ENCODE measurements at places on chromosomes 6 and 20.

DNA sequence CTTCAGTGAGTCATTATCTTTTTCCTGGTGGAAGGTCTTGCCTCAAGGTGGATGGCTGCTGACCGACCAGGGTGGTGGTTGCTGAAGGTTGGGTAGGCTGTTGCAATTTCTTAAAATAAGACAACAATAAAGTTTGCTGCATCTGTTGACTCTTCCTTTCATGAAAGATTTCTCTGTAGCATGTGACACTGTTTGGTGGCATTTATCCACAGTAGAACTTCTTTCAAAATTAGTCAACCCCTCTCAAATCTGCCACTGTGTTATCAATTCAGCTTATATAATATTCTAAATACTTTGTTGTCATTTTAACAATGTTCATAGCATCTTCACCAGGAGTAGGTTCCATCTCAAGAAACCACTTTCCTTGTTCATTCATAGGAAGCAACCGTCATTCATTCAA is 66.8 kb upstream of the ATXN1 start:
- no peaks in the 10 kb centered on the region for H3K36me3 ChIP-seq
- no peak for DNase-seq
- H3K4me1 ChIP-seq, result peaks cover 2% of the 10 kb centered on the region
- no peak overlapping the region for H3K4me3 ChIP-seq
- peaks cover 33% of the 10 kb centered on the region for H3K27me3 ChIP-seq
- no peak overlapping the region for H3K27ac ChIP-seq

GRCh38 chr20:19858466-19859371 is 100.7 kb downstream of the RIN2 start:
- peaks cover 2% of the 10 kb centered on the region for H3K36me3 ChIP-seq
- no peak overlapping the region for H3K4me3 ChIP-seq
- no peaks in the 10 kb centered on the region for H3K27me3 ChIP-seq
- H3K4me1 ChIP-seq, result no peaks in the 10 kb centered on the region

DNA sequence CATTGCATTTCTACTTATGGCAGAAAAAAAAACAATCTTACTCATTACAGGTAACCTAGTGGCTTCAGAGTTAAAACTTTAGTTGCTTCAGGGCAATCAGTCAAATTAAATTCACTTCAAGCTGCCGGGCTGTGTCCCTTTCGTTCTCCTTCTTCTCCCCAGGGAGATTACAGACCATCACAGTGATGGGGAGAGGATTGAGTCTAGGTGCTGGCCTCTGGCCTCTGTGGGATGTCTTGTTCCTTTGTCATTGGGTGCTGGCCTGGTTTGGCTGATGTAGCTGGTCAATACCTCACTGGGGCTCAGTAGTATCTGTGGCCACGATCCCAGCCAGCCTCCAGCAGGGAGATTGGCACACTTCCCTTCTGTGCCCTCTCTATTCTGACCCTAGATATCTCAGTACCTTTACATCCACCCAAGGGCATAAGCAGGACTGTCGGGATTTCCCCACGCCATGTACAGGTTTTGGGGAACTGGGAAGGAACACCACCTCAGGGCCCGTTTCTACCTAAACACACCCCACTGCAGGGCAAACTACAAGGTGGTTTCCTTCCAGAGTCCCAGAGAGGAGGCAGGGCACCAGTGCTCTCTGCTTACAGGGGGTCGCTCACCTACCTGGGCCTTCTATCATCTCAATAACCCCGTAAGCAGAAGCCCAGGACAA is 15.4 kb downstream of the FYN start:
- H3K27ac ChIP-seq, result peak overlapping the region; percentile 88
- H3K4me3 ChIP-seq, result peak overlapping the region; percentile 66
- no peak for DNase-seq

DNA sequence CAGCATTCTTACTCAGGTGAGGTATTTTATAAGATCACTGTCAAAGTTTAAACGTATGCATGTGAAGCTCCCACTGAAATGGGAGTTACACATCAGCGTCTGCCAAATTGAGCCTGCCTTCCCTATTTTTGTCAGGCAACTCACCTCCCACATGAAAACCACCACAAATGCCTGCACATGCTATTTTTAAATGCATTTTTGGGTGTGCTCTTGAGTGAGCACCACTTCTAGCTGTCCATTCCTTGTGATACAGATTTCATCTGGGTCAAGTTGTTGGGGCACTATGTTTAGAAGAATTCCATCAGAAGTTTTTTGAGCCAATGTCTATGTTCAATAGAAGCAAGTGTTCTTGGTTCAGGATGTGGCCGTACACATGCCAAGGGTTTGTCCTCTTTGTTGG is 71.7 kb upstream of the RIPPLY2 start:
- H3K27ac ChIP-seq, result no peak overlapping the region
- no peak overlapping the region for H3K4me3 ChIP-seq
- DNase-seq, result no peak
- no peaks in the 10 kb centered on the region for H3K4me1 ChIP-seq

DNA sequence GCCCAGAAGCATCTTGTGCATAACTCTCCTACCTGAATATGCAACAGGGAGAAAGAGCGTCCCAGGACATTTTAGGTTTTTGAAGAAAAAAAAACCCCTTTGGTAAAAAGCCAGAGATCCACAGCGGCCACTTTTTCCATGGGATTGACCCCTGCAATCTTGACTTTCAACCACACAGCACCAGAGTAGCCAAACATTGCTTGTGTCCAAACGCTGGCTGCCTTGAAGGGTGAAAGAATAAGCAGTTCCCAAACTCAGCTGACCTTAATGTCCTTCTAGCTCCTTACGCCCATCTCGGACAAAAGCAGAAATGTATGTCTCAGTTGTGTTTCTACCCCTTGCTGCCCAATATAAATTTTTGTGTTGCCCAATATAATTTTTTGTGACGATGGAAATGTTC is 1.2 kb upstream of the MOG start:
- no peak overlapping the region for H3K27ac ChIP-seq
- H3K4me1 ChIP-seq, result peaks cover 8% of the 10 kb centered on the region
- peaks cover 38% of the 10 kb centered on the region for H3K27me3 ChIP-seq
- no peak overlapping the region for H3K4me3 ChIP-seq

DNA sequence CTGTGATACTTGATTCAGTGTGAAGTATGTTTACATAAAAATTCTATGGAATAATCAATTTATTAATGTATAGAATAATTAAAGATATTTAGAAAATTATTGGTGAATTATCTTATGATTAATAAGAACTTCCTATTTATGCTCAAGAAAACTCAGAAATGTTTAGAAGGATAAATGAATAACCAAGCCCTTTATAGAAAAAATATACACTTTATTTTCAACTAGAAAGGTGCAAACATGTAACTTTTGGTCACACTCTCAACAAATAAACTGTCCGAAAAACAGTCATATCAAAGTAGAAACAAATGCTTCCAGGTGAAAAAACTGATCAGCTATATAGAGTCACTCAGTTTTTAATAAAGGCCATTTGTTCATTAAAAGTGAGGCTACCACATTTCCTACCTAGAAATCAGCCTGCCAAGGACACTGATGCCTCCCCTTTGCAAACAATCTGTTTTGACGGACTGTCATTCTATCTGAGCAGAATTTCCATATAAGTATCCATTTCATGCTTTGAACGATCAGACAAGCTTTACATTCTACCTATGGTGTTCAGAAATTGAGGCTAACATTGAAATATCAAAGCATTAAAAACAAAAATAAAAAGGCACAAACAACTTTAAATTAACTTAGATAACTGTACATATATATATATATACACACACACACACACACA is 3.0 kb downstream of the CCN2 start:
- no peak overlapping the region for H3K27ac ChIP-seq
- H3K4me1 ChIP-seq, result peaks cover 13% of the 10 kb centered on the region

- no peak overlapping the region for H3K27ac ChIP-seq
- no peak for DNase-seq
- no peak overlapping the region for H3K4me3 ChIP-seq
- peaks cover 6% of the 10 kb centered on the region for H3K36me3 ChIP-seq
- no peaks in the 10 kb centered on the region for H3K27me3 ChIP-seq
These were observed 208.8 kb upstream of the TAB2 start for GRCh38 chr6:149108749-149109100.

- H3K36me3 ChIP-seq, result peaks cover 9% of the 10 kb centered on the region
- DNase-seq, result no peak
- peaks cover 45% of the 10 kb centered on the region for H3K27me3 ChIP-seq
- peaks cover 23% of the 10 kb centered on the region for H3K4me1 ChIP-seq
These were observed 643 bp upstream of the SLC35D3 start for GRCh38 chr6:136921381-136921935.
